ENCODE measurements at places on chromosomes 2 and 18. TPM values are rescaled to one million over a fixed set of nuclear protein-coding genes. Genes with fewer than 3 reads are reported as not detected.

Gene KHK
- total RNA-seq, result 4.5 TPM

Gene SLC23A3
- 0.87 TPM for total RNA-seq

Gene FEV
- not detected for total RNA-seq

Gene QPCT
- 1.7 TPM for total RNA-seq

Gene HOXD10
- not detected for total RNA-seq

Gene FZD7
- total RNA-seq, result 24.2 TPM

GRCh38 chr2:214497489-214497888 lies 86.6 kb downstream of the VWC2L start:
- DNase-seq, result no peak

- peak; percentile 75 for DNase-seq
Observed at GRCh38 chr18:48997985-48998831, 47.4 kb upstream of the SMAD7 start.

- no peak for DNase-seq
Observed at GRCh38 chr2:149800624-149801542, 213.3 kb upstream of the MMADHC start.

DNA sequence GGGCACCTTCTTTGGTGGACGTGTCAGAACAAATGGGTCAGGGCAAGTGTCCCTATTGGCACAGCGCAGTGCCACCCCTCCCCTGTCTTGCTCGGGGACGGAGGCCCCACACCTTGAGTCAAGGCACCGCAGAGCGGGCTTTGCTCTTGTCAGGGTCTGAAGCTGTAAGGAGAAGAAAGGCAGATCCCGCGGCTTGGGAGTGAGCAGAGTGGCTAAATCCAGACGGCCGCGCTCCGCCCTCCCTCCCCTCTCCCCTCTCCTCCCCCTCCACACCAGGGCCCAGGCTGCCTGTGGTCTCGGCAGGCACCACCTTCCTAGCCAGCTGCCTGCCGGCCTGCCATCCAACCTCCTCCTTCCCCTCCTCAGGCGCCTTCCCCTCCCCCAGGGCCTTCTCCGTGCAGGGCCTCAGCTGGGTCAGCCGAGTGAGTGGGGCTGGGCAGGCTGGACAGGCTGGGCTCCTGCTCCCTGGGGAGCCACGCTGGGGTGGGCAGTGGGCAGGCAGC lies 25.8 kb downstream of the SPEG start:
- DNase-seq, result peak; percentile 87

GRCh38 chr2:231683292-231684235 lies 24.8 kb upstream of the PTMA start:
- no peak for DNase-seq

- DNase-seq, result no peak
Observed at GRCh38 chr2:44515416-44515815, 153.7 kb downstream of the CAMKMT start.

DNA sequence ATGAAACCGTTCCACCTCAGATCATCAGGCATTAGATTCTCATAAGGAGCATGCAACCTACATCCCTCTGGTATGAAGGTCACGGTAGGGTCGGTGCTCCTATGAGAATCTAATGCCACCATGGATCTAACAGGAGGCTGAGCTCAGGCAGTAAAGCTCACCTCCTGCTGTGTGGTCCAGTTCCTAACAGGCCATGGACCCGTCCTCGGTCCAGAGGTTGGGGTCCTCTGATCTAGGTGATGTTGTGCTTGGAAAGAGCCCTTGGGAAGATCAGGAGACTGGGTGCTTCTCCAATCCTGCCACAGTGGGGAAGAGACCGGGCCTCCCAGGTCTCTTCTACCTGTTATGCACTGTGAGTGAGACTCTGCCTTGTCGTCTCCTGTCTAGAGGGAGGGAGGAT lies 104.6 kb downstream of the ACKR3 start:
- no peak for DNase-seq
